ENCODE measurements at places on chromosomes 2 and 18.
A peak's percentile ranks its signal among the peaks of the same experiment; 100 is the strongest.

DNA sequence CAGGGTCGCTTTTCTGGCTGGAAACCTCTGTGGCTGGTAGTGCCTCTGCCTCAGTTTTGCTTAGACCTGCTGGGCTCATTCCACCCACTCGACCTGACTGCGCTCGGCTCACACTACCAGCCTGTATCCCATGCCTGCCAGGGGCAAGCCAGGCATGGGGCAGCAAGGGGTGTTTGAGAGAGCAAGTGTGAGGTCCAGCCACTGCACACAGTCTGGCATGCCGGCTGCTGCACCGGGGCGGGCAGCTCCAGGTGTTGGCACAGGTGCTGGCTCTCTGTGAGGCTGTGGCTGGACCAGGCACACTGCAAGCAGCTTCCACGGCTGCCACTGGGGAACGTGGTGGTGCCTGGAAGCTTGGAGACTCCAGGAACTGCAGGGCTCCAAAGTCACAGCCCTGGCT lies 90.9 kb downstream of the ATAD2B start:
- no peak for DNase-seq

DNA sequence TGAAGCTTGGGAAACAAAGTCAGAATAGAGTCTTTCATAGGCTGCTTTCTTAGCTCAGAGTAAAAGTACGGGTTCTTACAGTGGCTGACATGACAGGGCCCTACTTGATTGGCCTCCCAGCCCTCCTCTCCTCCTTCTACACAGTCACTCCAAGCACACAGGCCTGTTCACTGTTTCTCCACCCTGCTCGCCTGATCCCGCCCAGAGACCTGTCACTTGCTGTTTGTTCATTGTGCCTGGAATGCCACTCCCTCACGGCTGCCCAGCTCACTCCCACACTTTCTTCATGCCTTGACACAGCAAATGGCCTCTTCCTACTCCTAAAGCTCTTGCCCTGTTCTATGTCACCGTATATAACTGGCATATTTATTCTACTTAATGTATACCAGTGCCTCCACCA lies 104.8 kb downstream of the MAP4K4 start:
- DNase-seq: no peak

DNA sequence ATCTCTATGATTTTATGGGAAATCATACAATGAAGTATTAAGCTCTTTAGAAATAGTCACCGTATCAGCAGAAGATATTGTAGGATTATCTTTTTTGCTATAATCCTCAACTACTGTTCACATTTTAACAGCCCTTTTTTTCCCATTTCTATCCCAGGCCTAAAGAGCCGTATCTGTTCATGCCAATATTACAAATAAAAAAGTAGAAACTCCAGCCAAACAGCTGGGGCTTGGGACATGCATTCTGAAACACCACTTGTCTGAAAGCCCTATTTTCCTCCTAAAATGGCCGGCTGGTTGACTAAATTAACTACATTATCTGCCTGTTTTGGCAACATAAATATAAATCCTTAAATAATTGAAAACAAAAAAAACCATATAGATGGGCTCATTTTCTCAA lies 477.8 kb downstream of the CDH2 start:
- no peak for DNase-seq

- no peak for DNase-seq
Observed at GRCh38 chr18:32577561-32577960, 106.9 kb upstream of the GAREM1 start.

DNA sequence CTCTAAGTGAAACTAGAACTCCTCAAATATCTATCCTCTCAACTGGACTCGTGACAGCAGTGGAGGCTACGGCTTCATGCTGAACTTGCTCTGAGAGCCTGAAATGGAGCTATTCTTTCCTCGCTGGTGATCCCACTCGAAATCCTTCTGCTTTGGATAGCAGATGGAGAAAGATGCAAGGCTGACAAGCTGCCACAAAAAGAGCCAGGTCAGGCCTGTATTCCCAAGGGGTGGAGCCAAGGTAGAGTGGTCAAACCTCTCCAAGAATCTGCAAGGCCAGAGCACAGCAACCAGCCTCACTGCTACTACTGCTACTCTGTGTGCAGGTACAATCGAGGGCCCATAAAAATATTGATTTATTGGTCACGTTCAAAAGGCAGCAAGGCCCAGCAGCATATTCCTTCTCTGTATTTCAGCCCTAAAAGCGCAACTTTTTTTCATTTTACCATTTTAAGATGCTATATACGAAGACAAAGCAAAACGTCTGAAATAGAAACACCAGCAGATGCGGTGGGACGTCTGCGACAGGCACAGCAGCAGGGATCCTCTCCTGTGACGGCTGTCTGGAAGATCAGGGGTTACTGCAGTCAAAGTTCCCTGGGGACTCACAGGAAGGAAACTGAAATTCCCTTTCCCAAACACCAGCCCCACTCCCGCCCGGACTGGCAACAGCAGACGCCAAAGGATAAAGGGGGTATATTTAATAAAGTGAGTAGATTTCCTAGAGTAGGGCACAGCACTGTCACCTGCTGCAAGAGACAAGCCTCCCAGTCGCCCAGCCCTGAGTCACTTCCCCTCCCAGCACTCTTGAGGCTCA lies 2.4 kb downstream of the SPRED2 start:
- DNase-seq: no peak

- no peak for DNase-seq
Observed at GRCh38 chr2:236040600-236041328, 127.4 kb downstream of the GBX2 start.

DNA sequence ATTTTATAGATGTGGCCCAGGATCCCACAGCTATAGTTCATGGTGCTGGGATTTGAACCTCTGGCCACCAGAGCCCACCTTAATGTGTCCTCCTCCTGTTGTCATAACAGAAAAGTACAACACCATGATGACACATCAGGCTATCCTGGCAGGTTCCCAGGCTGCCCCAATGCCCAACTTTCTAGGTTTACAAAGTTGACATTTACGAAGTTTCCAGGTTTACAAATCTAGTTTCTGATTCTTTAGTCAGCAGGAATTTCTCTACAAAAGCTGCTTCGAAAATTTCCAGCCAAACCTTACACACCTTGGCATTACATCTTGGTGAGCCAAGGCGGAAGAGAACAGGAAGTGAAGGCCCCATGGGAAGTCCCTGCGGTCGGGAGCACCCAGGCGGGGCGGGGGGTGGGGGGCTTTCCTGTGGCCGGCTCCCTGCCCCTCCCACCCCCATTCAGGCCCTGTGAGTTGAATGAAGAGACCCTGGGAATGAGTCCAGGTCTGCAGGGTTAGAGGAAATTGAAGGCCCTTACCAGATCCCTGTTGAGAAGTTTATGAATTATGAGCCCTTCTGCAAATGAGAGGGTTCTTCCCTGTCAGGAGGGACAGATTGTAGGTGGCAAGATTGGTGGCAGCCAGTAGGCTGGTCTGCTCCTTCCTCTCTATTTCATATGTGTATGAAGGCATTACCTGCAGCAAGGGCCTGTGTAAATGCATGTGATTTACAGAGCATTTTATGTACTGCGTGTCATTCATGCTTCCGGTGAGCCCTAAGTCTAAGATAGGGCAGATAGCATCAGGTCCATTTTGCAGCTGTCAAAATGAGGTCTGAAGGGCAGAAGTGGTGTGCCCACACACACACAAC lies 11.1 kb upstream of the IL1RN start:
- peak; percentile 45 for DNase-seq

- DNase-seq: no peak
Observed at GRCh38 chr2:42905341-42906110, 113.1 kb upstream of the HAAO start.

DNA sequence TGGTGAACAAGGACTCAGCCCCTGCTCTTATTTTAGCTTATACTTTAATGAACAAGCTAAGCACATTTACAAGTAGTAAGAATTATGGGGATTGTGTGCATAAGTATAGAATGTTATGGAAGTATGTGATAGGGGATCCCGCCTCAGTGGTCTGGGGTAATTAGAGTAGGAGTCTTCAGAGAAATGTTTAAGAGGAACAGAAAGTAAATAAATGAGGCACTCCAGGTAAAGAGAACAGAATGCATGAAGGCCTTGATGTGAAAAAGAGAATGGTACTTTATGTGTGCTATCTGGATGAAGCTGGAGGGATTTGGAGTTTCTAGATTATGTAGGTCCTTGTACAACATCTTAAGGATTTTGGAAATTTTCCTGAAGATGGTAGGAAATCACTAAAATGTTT lies 76.6 kb downstream of the BMPR2 start:
- DNase-seq: no peak

GRCh38 chr2:5696404-5696944 lies 4.3 kb downstream of the SOX11 start:
- DNase-seq: peak; percentile 61

- no peak for DNase-seq
Observed at GRCh38 chr2:234320066-234320465, 176.8 kb downstream of the ARL4C start.
